SW 1271 (cell line): ENCODE measurements at places on chromosomes 2 and 18.

DNA sequence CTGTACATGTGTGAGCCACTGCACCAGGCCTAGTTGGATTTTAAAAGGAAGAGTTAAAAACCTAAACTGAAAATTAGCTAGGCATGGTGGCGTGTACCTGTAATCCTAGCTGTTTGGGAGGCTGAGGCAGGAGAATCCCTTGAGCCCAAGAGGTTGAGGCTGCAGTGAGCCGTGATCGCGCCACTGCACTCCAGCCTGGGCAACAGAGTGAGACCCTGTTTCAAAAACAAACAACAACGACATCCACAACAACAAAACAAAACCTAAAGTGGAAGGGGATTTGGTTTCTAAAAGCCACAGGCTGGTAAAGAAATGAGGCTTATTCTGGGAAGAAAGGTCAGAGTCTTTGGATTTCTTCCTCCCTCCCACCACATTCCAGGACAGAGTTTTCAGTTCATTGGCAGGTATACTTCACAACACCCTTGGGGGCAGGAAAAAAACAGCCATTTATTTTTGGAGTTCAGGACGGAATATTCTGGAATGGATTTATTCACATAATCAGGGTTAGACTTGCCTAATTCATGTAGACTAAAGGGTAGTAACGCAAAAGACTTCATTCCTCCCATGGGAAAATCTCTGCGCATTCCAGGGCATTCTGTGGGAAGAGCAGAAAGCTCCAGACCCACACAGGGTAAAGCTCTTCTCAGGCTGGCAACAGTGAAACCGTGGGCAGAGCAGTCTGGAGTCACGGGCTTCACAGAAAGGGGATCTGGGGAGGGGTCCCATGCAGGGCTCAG lies 34.9 kb downstream of the TEX44 start:
- DNase-seq: no peak

GRCh38 chr2:196187898-196188458 lies 16.6 kb upstream of the STK17B start:
- DNase-seq: no peak

- DNase-seq: no peak
These were observed 316.3 kb upstream of the KCNJ3 start for GRCh38 chr2:154381931-154382794.

- DNase-seq: no peak
These were observed 44.2 kb upstream of the CDH7 start for GRCh38 chr18:65706646-65707045.

- DNase-seq: no peak
These were observed 71.2 kb downstream of the TLK1 start for GRCh38 chr2:171089489-171089888.

DNA sequence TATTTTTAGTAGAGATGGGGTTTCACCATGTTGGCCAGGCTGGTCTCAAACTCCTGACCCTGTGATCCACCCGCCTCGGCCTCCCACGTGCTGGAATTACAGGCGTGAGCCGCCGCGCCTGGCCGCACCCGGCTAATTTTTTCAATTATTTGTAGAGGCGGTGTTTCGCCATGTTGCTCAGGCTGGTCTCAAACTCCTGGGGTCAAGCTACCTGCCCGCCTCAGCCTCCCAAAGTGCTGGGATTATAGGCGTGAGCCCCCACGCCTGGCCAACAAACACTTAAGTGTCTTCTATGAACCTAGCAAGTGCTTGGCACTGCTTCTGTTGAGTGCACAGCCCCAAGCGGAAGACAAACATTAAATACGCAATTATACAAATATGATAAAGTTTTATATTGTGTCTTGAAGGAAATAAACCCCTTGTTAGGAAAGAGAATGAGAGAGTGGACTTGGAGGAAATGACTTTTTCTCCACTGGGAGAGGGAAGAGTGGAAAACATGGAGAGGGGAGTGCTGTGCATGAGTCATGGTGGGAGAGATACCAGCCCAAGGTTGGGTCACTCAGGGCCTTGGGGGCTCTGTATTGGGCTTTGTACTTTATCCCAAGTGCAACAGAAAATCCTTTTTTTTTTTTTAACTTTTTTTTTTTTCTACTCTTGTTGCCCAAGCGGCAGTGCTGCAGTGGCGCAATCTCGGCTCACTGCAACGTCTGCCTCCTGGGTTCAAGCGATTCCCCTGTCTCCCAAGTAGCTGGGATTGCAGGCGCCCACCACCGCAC lies 41.4 kb upstream of the ACTR2 start:
- DNase-seq: no peak

DNA sequence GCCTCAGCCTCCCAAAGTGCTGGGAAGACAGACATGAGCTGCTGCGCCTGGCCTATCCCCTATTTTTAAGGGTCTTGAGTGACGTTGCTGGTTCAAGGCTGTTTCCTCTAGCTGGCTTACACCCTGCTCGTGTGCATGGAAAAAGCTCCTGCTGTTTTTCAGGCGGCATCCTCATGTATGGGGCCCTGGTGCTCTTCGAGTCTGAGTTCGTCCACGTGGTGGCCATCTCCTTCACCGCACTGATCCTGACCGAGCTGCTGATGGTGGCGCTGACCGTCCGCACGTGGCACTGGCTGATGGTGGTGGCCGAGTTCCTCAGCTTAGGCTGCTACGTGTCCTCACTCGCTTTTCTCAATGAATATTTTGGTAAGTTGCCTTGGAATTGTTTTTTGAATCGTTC lies 22.0 kb upstream of the NFATC1 start:
- DNase-seq: no peak

- no peak for DNase-seq
These were observed 39.1 kb downstream of the MDH1 start for GRCh38 chr2:63627866-63628265.

GRCh38 chr18:22238036-22238435 lies 68.6 kb downstream of the GATA6 start:
- DNase-seq: no peak

DNA sequence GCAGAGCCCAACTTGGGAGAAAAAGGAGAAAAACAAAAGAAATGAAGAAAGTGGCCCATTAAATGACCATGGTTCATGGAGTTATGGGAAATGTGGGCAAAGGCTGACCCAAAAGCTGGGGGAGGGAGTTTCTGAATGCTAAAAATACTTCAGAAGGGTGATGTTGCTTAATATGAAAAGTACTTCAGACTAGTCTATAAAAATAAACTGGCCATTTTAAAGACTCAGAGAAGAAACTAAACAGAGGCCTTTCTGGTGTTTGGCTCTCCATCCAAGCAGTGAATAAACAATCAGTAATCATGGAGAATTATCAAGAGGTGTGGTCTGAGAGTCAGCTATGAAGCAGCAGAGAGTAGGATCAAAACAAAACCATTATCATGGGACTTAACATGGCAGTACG lies 160.8 kb upstream of the MAPRE2 start:
- no peak for DNase-seq

DNA sequence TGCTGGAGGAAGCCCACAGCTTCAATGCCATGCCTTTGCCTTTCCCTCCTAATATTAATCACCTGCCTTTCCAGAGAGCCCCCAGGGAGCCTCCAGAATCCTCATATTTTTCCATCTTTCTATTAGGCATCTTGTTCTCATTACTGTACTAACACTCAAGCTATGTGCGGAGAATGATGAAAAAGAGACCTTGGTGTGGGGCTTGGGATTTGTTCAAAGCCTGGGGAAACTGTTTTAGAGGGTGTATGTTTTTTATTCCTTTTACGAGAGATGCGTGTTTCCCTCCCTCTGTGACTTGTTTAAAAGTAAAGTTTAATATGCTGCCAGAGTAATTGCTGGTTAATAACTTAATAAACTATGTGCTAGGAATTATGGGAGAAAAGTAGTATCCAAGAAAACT lies 102.4 kb upstream of the ZFP36L2 start:
- DNase-seq: no peak

GRCh38 chr2:219612577-219613286 lies 14.7 kb upstream of the SLC4A3 start:
- DNase-seq: no peak

DNA sequence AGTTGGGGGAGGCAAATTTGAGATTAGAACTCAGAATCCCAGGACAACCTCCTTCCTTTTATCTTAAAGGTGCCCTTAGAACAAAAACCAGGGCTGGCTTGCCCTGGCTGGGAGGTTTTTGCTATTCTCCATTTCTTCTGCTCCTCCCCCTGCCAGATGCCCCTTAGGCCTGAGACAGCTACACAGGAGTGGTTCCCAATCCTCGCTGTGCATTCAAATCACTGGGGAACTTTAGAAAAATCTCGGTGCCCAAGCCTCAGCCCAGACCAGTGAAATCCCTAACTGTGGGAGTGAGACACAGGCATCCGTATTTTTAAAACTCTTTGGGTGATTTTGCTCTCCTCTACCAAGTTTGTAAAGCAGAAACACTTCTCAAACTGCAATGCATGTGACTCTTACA lies 38.8 kb downstream of the LBH start:
- DNase-seq: no peak

GRCh38 chr2:238101891-238102841 lies 2.0 kb downstream of the ESPNL start:
- no peak for DNase-seq

DNA sequence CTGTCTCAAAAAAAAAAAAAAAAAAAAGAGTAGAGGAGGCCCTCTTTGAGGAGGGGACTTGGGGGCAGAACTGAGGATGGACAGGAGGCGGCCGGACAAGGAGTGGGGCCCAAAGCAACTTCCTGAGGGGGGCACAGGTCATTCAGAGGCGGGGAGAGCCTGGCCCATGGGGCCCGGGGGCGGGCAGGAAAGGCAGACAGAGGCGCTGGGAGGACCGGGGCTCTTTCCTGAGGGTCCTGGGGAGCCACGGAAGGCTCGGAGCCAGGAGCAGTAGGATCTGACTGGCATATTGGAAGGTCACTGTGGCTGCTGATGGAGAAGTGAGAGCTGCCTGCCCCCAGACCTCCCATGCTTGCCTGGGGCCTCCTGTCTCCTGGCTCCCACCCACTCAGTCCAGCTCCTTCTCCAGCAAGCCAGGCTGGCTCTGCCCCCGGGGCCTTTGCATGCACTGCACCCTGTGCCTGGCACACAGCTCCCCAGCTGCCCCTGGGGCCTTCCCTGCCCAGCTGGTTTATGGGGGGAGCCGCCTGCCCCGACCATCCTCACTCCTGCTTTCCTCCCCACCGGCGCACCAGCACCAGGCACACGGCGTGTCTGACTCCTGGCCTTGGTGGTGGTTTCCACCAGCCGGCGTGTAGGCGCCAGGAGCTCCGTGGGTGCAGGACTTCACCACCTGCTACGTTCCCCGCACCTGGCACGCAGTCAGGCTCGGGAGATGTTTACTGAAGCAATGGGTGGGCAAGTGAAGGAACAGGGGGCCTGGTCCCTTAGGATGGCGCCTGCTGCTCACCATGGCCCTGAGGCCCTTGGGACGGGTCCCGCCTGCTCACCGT lies 5.6 kb downstream of the ESPNL start:
- no peak for DNase-seq

DNA sequence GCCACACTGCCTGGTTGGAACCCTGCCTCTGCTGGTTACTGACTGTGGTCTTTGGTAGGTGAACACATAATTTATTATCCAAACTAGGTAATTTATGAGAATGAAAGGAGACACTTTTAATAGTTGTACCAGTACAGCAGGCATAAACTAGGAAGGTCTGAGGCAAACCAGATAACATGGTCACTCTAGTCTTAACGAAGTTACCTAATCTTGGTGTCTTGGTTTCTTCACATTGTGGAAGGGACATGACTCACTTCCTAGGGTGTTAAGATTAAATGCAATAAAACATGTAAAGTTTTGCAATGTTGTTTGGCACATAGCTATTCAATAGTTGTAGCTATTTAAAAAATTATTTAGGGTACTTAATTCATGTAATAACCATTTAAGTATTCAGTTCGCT lies 23.3 kb downstream of the SPTBN1 start:
- DNase-seq: no peak

DNA sequence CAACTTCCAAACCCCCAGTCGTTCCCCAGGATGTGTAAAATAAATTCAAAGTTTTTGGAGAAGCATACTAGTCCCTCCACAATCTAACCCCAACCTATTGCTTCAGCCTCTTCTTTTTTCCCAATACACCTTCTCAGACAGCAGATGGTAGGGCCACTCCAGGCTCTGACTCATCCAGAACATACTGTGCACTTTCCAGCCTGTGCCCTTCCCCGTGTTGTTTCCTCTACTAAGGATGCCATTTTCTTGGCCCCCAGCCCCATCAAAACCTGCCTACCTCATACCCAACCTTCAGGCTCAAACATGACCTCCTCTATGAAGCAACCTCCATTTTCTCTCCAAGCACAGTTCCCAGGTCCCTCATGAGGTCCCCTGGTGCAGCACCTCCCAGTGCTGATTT lies 669.3 kb downstream of the BCL11A start:
- DNase-seq: no peak

- DNase-seq: no peak
These were observed 149.5 kb upstream of the HDAC4 start for GRCh38 chr2:239550357-239550756.

- peak; percentile 53 for DNase-seq
These were observed 77.3 kb upstream of the UPP2 start for GRCh38 chr2:158024288-158024898.

DNA sequence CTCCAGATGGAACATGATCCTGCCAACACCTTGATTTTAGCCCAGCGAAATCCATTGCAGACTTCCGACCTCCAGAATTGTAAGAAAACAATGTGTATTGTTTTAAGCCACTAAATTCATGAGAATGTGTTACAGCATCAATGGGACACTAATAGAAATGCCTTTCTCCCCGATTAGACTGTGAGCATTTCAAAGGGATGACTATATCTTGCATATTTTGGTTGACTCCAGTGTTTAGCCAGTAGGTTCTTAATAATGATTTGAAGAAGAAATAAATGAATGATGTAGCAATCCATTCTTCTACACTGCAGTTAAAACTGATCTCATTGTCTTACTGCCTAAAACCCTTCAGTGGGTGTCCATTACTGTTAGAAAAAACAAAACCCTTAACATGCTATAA lies 67.4 kb upstream of the ACVR1C start:
- DNase-seq: no peak

DNA sequence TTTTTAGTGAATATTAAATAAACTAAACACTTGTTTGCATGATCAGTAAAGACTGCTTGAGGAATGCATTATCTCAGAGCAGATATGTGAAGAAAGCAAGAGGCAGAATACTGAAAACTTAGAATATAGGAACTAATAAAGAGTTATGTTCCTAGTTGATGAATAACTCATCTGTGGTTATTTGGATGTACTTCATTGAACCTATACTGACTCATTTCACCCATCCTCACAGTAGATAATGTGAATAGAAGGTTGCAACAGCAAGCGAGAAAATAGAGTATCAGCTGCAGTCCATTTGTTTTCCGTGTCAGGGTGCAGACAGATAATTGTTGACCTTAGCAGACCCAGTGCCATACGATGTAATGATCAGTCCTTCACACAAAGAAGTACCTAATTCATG lies 945.7 kb upstream of the LRRTM1 start:
- DNase-seq: no peak

DNA sequence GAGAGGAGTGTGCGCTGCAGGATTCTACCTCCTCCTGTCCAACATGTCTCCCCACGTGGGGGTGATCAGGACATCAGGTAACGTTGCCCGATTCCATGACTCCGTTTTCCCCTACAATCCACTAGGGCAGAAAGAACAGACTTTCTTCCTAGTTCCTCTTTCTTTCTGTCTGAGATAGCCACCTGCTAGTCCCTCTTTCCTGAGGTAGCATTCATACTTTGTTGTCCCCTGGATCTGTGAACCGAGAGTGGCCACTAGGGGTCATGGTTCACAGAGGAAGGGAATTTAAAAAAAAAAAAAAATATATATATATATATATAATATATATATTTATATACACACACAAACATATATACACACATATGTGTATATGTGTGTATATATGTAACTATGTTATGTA lies 210.0 kb upstream of the ZNF521 start:
- peak; percentile 9 for DNase-seq

GRCh38 chr18:61602836-61603235 lies 269.6 kb downstream of the CDH20 start:
- DNase-seq: peak; percentile 47
